CD4-positive, alpha-beta T cell treated with Interleukin-17A for 1 hour (primary cell): ENCODE measurements at places on chromosomes 2 and 18.
A peak's percentile ranks its signal among the peaks of the same experiment; 100 is the strongest.

- DNase-seq: no peak
Measured at GRCh38 chr18:8749492-8749891, 44.1 kb downstream of the MTCL1 start.

DNA sequence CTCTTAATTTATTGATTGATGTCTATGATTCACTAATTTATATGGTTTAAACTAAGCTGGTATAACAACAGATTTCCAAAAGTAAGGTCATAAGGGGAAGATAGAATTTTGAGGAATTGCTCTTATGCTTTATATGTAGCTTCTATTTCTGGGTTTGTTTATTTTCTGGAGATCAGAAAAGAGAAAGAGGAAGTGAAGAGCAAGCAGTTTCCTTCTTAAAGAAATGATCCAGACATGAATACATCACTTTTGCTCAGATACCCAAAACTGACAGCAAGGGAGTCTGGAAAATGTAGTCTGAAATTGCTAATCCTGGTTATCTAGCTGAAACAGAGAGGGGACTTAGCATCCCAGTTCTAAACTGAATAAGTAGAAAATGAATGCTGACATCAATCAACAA is 912.5 kb upstream of the CRIM1 start:
- no peak for DNase-seq

GRCh38 chr2:98654699-98655495 is 46.5 kb downstream of the UNC50 start:
- peak; percentile 77 for DNase-seq

- peak; percentile 89 for DNase-seq
Measured at GRCh38 chr2:234500394-234501006, 3.6 kb upstream of the ARL4C start.

DNA sequence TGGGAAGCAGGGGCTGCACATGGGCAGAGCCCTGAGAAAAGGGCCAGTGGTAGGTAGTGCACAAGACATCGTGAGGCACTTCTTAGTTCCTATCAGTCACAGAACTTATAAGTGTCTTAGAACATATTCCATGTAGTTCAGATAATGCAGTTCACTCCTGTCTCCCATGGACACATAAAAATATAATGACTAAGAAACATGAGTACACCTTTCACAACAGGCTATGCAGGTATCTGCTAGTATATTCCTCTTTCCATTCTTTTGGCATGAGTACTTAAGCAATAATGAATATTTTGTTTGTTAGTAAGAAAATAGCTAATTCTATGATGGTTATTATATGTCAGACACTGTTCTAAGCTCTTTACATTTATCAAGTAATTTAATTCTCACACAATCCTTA is 808.4 kb downstream of the BCL11A start:
- DNase-seq: no peak

DNA sequence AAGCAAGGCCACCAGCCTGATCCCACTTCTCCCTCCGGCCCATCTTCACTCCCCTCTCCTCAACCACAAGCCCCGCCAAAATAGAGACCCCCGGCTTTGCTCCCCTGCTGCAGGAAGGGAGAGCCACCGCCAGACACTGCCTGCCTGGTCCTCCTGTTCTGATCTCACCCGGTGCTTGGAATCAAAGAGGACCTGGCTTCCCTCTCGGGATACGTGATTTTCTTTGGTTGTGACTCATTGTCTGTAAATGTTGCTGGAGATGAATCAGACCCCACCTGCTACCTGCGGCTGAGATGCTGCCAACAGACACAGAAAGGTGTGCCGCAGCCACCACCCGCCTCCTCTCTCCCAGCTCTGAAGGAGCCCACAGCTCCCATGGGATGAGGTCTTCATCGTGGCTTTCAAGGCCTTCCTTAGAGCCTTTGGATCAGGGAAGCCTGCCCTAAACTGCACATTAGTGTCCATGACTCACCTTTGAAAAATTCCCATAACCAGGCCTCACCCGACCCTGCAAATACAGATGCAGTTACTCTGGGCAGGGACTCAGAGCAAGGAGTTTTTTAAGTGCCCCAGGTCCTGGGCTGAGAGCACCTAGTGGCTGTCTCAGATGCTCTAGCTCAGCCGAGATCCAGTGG is 79.4 kb upstream of the ZNF532 start:
- no peak for DNase-seq

- DNase-seq: no peak
Measured at GRCh38 chr2:98588880-98589431, 19.4 kb downstream of the COA5 start.

DNA sequence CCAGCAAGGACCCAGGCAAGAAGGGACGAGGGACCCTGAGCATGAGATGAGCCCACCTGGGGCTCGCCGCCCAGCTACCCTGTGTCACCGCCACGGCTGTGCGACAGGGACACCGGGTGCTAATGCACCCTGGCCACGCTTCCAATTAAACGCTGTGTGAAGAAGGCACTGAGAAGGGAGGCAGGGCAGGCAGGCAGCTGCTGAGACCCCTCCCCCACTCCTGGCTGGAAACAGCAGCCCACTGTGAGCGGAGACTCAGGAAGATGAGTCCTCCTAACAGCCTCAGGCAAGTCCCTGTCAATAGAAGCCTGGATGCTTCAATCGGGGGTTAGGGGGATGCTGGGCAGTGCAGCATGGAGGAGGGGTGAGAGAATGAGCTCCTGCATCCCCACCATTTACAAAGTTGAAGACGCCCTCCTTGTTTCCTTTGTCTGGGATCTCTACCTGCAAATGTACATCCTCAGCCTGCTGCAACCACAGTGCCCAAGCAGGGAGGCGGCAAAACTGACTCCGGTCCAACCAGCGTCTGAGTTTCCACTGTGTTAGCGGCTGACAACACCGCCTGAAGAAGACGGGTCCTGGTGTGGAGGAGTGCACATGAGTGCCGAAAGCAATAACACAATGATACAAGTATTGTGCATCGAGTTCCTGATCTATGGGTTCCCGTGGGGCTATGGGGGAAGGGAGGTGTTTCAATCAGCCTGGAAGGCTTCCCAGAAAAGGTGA is 12.8 kb downstream of the TMEM163 start:
- DNase-seq: no peak

DNA sequence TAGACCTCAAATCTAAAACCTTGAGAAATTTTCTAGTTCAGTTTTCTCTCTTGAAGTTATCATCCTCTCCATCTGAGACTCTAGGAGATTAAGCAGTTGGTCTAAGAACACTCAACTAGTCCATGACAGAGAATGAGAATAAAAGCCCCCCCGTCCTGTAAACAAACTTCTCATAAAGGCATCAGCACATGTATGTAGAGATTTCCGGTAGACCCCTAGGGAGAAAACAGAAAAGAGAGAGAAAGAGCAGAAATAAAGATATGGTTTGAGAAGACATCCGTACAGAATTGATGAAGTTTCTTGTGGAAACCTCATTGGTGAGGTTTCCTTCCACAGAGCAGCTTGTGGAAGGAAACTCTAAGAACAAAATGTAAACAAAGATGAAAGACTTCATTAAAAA is 3.2 kb upstream of the GPR155 start:
- peak; percentile 37 for DNase-seq

DNA sequence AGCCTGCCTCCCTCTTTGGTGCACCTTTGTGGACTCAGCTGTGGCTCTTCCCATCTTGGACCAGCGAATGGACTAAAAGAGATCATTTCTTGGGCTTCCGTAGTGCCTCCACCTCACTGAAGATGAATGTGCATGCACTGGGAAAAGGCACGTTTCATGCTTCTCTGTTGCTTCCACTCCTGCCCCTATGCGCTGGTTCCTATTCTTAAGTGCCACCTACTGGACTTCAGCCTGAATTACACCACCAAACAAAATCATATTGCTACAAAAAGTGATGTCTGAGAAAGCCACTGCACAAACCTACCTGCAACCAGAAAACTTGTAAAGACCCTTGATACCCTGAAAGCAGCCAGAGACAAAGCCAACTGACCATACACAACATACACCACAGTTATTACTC is 695.6 kb downstream of the TSN start:
- no peak for DNase-seq

DNA sequence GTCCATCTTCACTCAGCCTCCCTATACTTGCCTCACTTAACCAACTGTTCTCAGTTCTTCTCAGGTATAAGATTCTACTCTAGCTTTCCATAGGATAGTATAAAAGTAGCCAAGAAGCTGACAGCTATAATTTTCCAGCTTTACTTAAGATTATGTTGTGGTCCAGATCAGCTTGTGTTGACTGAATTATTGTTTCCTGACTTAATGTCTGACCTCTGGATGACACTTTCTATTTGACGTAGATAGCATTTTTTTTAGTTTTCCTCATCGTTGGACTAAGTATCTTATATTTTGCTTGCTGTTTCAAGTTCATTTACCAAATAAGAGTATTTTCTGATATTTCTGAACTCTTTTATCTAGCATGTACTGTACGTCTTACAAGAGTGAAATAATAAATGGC is 1272.5 kb upstream of the CDH2 start:
- no peak for DNase-seq

- DNase-seq: no peak
Measured at GRCh38 chr2:176122683-176123410, at the start of gene HOXD9. HOXD9 (plus strand) TSS chr2:176122719; CDS start chr2:176122769, 50 bp downstream.

GRCh38 chr2:158221063-158222020 is 119.7 kb downstream of the UPP2 start:
- no peak for DNase-seq

GRCh38 chr2:127814677-127815076 is 3.7 kb upstream of the WDR33 start:
- no peak for DNase-seq

- no peak for DNase-seq
Measured at GRCh38 chr18:73950116-73950700, 197.4 kb downstream of the FBXO15 start.

DNA sequence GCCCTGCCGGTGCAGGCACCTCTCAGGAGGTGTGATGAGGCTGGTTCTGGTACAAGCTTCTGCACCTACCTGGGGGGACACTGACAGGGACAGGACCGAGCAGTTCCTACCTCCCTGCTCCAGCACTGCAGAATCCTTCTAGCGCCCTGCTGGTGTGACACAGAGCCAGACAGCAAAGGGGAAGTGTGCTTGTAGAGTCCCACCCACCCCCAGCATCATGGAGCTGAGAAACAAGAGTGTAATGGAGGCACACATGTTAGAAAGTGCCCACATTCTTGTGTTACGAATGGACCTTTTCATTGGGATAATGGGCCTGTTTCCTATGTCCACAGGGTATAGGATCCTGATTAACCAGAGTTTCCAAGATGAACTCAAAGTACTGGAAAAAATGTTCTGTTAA is 38.3 kb downstream of the OXER1 start:
- DNase-seq: no peak

- DNase-seq: no peak
Measured at GRCh38 chr2:14749884-14750283, 117.4 kb downstream of the LRATD1 start.

DNA sequence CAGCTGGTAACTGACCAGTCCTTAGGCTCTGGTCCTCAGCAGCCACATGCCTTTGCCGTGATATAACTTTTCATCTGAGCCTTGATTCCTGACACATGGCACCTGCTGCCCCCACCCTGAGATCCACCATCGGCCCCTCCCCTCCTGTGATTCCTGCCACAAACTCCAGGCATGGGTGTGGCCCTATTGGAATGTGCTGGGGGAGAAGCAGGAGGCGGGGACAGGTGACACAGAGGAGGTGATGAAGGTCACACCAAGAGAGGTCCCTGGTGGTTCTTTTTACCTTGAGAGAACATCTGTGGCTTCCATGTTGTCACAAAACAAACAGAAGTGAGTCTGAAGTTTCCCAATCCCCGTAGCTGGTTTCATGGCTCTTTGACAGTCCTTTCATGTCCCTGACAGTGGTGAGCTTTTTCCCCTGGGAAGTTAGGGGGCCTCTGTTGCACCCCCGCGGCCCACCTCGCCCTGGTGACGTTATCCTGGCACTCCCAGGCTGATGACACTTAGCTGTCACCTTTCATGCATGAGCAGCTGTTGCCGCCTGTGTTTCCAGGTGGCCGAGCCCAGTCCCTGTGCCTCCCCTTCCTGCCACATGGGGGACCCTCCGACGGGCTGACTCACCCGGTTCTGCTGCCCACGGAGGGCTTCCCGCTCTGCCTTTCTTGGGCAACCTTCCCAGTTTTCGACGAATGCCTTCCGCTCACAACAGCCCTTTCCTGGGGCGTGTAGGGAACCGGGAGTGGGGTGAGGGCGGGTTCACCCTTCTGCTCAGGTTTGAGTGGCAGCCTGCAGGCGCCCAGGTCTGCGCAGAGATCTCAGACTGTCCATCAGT is 66.3 kb upstream of the GLI2 start:
- DNase-seq: no peak

DNA sequence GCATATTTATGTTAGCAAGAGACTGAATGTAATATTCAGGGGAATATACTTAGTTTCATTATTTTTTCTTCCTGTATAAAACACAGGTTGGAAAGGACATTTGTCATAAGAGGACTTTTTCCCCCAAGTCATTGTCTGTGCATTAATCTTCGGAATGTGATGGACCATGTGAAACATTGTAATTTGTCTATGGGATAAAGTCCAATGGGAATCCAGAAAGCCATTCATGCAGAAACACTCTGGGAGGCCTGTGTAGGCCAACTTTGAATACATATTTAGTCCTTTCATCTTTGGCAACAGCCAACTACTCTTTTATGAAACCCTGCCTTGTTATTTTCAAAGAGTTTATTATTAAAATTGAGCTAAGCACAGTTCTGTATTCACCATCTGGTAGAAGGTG is 386.4 kb downstream of the PIK3C3 start:
- DNase-seq: no peak

DNA sequence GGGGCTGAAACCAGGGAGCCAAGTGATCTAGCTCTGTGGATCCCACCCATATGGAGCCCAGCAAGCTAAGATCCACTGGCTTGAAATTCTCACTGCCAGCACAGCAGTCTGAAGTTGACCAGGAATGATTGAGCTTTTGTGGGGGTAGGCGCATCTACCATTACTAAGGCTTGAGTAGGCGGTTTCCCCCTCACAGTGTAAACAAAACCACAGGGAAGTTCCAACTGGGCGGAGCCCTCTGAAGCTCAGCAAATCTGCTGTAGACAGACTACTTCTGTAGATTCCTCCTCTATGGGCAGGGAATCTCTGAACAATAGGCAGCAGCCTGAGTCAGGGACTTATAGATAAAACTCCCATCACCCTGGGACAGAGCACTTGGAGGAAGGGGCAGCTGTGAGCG is 96.7 kb downstream of the CCDC148 start:
- no peak for DNase-seq

DNA sequence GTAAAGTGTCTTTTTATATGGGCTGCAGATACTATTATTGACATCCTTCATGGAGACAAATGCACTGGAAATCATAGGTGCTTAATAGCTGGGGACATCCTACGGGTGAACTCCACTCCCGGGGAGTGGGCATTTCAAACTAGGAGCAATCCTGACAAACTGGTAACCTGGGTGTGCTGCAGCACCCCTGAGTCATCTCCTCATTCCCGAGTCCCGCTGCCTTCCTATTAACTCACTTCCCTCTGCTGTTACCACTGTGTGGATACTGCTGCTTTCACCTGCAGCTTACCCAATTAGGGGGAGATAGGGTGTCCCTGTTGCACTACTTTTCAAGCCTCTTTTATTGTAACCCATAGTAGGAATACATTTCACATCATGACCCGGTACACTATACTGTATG is 134.2 kb downstream of the RAPGEF4 start:
- no peak for DNase-seq

DNA sequence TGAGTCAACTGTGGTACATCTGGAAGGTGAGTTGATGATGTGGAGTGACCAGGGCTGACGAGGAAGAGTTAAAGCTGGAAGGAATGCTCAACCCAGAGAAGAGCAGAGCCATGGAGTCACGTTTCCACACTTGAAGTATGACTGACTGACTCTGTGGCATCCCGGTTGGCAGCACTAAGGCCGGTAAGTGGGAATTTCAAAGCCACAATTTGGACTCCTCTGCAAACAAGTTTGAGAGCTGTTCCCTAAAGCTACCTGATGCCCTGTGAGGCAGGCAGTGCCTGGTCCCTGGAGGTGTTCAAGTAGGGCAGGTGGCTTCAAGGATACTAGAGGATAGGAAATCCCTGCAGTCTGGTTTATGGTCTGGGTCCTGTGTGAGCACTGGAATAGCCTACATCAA is 69.3 kb upstream of the ITGB6 start:
- no peak for DNase-seq
